ENCODE measurements at places on chromosomes 11 and 22.

DNA sequence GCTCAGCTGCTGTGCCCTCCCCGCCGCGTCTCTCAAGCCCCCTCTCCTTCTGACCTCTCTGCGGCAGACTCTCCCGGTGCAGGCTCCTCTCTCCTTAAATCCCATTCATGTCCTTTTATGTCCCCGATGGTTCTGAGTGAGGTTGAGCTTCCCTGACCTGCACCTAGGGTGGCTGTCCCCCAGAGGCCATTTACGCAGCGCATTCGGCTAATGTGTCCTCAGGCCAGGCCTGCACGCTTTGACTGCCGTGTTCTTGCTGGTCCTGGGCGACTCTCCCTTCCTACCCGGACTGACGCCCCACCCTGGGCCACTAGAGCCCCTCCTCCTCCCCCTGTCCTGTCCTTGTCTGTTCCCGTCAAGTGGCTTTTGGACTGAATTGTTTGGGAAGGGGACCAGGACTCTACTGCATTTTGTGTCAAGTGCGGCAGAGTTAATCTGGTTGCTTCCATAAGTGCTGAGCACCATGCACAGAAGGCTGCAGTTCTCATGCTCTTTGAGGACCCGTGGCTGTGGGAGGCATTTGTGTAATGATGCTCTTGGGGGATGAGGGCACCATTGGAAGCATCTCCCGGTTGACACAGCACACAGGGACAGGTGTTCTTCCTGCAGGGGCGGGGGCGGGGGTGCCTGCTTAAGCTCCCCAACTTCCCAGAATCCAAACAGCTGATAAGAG is 37.1 kb downstream of the IGHMBP2 start:
- no peak for DNase-seq

- DNase-seq, result no peak
Measured at GRCh38 chr11:29019960-29020683, 911.9 kb downstream of the METTL15 start.

DNA sequence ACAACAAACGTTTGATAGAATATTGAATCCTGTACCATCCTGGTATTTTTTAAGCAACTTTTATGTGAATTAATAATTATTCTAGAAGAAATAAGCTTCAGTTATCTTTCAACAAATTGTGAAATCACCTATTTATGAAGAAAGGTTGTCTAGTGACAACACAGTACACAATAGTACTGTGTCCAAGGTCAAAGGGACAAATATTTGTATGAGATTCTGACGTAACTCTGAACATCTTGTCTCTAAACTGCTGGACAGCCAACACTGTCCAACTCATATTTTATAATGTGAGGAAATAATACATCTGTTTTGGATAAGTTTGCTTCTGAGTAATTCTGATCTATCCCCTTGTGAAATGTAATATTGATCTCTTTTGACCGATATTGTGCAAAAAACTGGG is 18.9 kb downstream of the CASP5 start:
- no peak for DNase-seq

DNA sequence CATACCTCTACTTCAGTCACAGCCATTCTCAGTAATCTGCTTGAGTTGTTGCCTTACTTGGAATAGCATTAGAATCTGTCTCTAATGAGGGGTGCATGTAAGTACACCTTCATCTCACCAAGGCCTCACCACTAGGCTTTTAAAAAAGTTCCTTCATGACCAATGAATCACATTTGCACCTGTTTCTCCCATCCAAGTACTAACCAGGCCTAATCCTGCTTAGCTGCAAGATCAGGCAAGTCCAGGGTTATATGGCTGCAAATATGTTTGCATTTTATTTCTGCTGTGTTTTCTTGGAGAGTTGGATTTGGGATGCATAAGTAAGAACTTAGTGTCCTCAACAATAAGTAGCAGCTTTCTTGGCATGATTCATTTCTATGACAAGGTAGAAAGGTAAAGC is 66.9 kb downstream of the BBOX1 start:
- no peak for DNase-seq

DNA sequence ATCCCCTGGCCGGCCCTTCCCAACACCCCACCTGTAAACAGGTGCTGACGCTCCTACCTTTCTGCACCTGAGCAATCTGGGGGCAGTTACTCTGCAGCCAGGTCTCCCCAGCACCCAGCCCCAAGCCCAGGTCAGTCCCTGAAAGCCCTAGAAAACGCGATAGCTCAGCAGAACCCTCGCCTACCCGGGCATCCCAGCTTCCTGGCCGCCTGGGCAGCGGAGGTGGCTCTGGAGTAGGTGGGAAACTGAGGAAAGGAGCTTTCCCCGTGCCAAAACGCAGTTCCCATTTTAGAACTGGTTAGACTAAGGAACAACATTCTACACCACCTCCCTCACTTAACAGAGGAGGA is 445 bp downstream of the SYTL2 start:
- no peak for DNase-seq

GRCh38 chr22:36935313-36935610 is 21.8 kb downstream of the CSF2RB start:
- peak; percentile 14 for DNase-seq

DNA sequence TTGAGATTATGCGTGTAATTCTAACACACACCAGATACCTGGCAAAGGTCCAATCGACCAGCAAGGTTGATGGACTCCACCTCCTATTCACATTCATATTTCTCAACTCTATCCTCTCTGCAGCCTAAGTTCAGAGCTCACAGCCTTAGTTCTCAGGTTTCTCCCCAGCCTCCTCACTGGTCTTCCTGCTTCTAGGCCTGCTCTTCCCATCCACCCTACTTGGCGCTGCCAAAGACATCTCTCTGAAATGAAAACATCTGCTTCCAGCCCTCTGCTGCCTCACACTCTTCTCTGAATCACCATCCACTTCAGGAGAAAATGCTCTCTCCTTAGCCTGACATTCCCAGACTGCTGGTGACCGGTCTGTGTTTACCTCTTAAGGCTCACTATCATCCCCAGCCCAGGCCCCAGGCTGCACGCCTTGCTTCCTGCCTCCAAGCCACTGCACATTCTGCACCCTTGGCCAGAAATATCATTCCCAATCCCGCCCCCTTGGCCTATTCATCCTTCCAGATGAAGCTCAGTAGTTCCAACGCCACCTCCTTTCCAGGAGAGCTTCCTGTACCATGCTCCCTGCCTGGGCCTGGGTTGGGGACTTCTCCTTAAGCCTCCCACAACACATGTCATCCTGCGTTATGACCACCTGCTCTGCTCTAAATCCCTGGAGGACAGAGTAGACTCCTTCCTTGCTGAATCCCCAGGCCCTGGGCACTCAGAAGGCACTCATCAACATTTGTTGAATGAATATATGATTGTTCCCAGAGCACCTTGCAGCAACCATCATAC is 3.5 kb downstream of the ARRB1 start:
- DNase-seq, result no peak

GRCh38 chr22:43860126-43860525 is 2.2 kb downstream of the SULT4A1 start:
- DNase-seq, result no peak

GRCh38 chr11:77776455-77776854 is 44.1 kb downstream of the RSF1 start:
- DNase-seq, result no peak

GRCh38 chr11:112942966-112943643 is 18.1 kb upstream of the NCAM1 start:
- DNase-seq, result no peak

GRCh38 chr11:19093976-19094375 is 23.0 kb upstream of the ZDHHC13 start:
- no peak for DNase-seq

- DNase-seq, result peak; percentile 84
Measured at GRCh38 chr11:28566339-28567089, 458.3 kb downstream of the METTL15 start.

DNA sequence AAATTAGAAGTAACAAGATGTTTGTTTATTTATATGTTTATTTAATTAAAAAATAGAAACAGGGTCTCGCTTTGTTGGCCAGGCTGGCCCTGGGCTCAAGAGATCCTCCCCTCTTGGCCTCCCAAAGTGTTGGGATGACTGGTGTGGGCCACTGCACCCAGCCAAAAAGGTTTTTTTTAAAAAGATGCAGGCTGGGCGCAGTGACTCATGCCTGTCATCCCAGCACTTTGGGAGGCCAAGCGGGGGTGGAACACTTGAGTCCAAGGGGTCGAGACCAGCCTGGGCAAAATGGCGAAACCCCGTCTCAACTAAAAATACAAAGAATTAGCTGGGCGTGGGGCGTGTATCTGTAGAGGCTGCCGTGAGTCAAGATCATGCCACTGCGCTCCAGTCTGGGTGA is 13.4 kb downstream of the DRD4 start:
- DNase-seq, result no peak

GRCh38 chr11:121508449-121508848 is 55.7 kb upstream of the SORL1-AS1 start:
- no peak for DNase-seq

DNA sequence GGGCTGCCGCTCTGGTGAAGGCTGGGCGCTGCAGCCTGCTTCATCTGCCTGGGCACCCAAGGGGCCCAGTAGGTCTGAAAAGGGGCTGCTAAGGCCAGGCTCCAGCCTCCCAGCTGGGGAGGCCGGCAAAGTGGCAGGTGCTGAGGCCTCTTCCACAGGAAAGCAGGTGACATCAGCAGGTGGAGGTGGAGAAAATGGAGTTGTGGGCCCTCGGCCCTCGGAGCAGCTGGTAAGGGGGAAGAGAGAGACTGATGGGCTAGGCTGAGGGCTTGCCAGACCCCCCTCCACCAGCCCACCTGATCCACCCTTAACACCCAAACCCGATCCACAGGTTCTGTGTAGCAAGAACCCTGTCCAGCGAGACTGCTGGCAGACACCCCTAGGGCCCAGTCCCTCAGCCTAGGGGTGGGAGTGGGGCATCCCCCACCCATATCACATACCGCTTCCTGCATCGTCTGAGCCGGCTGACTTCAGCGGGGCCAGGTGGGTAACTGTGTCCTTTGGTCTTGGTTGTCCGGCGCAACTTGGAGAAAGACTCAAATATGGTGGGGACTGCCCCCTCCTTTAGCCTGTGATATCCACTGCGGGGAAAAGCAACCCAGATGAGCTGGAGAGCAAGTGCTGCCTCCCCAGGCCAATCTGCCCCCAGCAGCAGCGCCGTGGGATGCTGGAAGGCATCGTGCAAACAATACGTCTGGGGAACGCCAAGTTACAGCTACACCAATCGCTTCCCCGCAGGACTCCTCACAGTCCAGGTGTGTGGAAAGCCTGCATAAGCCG is 1.5 kb downstream of the THAP7 start:
- DNase-seq, result no peak

- DNase-seq, result no peak
Measured at GRCh38 chr11:57156928-57157327, 24.8 kb upstream of the LRRC55 start.

GRCh38 chr11:94656968-94657367 is 89.8 kb downstream of the PIWIL4 start:
- no peak for DNase-seq

GRCh38 chr11:35629914-35630313 is 11.7 kb downstream of the FJX1 start:
- no peak for DNase-seq

GRCh38 chr22:32413719-32414118 is 1.7 kb upstream of the RTCB start:
- DNase-seq, result no peak

DNA sequence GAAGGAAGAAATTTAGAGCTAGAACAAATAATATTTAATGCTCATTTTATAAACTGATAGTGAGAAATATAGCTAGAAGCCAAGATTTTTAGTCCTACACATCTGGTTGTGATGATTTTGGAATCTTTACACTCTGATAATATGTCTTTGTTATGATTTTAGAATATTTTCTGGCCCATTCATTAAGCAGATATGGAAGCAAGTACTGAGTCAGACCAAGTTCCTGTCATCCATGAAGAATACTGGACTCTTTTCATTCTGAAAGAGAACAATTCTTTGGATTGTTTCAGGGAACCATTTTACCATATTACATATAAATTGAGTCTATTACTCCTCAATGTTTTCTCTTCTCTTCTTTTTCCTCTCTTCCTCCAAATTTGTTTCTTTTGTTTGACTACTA is 227.4 kb downstream of the TMEM135 start:
- no peak for DNase-seq

DNA sequence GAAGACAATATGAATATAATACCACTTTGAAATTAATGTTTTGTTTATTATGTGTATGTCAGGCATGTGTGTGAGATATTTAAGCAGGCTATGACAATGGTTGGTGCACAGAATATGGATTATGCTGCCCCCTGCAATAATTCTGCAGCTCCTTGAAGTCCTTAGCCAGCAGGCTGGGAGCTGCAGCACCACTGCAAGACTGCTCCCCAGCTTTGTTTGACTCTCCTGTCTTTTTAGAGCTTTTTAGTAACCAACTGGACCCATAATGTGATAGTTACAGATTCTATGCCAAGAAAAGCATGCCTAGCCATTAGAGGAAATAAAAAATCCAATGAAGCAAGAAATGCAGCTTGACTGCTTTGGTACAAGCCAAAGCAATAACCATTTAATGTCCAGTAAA is 535.1 kb downstream of the TMEM135 start:
- no peak for DNase-seq

DNA sequence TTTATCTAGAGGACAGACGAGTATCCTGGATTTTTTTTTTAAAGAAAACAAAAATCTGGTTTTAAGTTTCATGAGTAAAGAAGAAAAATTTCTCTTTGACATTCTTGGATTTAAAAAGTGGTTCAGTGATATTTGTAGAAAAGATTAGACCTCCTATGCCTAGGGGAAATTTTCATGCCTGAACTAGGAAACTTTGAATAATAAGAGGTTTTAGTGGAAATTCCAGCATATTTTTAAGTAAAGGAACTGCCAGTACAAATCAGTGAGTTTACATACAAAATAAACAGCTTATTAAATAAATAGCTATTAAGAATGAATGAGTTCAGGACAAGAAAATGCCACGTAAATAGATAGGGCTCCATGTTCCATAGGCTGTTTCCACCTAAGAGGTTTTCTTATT is 17.5 kb downstream of the JAM3 start:
- DNase-seq, result no peak

- DNase-seq, result no peak
Measured at GRCh38 chr11:63603180-63603518, 11.1 kb downstream of the PLAAT3 start.

- no peak for DNase-seq
Measured at GRCh38 chr11:27592098-27592780, 85.7 kb upstream of the LIN7C start.

GRCh38 chr11:79419120-79419519 is 21.7 kb downstream of the TENM4 start:
- DNase-seq, result peak; percentile 79

DNA sequence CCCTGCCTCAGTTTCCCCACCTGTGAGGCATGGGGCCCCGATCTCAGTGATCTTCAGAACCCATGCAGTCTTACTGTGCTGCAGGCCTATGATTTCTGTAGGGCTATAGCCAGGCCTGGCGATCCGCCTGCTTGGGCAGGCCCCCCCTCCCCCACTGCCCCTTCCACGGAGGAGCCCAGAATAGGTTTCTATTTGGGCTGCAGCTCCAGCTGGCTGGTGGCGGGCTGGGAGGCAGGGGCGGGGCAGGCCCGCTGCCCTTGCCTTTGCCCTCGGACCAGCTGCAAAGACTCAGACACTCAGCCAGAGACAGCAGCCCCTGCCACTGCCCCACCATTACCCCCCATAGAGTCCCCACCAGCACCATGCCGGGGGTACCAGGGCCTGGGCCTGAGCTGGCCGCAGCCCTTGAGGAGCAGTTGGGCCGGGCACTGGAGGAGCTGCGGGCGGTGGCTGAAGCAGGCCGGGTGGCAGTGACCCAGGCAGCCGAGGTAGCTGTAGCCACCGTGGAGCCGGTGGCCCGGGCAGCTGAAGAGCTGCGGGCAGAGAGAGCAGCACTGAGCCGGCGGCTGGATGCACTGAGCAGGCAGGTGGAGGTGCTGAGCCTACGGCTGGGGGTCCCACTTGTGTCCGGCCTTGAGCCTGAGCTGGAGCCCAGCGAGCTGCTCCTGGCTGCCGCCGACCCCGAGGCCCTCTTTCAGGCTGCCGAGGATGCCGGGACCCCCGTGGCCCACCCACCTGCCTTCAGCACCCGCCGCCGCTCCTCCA is 12.2 kb downstream of the SMTN start:
- DNase-seq, result no peak
